DMS79 treated with DMSO at 0.1 percent for 48 hours (cell line): ENCODE measurements at places on chromosomes 3 and 15.

DNA sequence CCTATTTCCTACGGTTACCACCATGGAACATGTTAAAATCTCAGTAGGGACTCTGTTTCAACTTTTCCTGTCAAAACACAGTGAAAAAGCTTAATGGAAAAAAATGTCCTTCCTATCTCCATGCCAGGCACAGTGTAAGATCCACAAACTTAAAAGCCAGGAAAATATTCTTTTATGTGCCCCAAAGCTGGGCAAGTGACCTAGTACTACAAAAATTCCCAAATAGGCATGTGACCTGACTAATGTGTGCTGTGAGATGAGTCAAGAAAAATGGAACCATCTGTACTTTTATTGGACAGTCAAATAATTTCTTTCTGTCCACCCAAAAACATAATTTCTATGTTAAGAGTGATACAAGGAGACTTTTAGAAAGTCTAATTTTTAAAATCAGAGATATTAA is 406.0 kb downstream of the ZBTB20 start:
- DNase-seq = no peak

DNA sequence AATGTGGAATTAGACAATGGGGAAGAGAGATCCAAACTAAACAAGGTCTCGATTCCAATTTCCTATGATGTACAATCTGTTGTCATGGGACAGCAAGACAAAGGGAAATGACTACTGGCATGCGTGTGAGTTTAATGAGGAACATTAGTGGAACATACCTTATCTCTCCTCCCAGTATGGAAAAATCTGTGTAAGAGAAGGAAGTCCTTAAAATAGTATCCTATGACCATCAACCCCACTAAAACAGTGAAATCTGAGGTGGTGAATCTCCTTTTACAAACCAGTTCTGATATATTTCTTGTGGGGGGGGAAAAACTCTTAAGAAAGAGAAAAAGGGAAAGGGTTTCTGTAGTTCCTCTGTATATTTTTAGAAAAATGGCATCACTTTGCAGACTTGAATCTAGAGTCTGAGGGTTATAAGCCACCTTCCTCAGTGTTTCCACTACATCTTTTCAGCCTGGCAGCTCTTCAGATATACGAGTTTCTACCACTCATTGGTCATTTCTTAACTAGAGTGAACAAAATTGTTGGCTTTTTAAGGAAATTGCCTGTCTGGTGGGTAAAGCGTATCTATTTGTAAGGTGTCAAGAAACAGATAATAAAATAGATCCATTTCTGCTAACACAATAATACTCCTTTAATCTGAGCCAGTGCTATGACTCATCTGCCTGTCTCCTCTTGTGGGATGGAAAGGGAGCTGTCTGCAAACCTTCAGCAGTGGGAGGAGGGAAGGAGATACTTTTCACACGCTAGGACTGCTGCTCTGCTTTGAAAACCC is 3.0 kb upstream of the TNFAIP8L3 start:
- DNase-seq = no peak

GRCh38 chr3:49500732-49501609 is 30.9 kb downstream of the DAG1 start:
- DNase-seq = no peak

DNA sequence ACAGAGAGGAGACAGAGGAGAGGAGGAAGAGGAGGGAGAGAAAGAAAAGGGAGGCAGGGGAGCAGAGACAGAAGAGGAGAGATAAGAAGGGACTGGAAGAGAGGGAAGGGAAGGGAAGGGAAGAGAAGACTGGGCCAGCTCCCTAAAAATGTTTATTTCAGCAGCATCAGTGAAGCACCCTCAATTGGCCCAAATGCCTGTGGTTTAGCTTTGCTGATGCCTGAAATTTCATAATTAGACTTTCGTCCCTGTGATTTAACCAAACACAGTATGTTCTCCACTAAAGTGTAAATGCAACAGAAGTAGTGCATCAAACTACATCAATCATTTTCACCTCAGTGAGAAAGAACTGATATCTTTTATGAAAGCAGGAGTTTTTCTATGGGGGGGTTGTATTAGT is 55.9 kb downstream of the NOX5 start:
- DNase-seq = no peak

- no peak for DNase-seq
Measured at GRCh38 chr3:3038201-3038991, 71.8 kb downstream of the IL5RA start.
